CD4-positive, alpha-beta T cell treated with Interleukin-2 at 100 ng/mL for 4 hours (primary cell): ENCODE measurements at places on chromosomes 1 and 21.

GRCh38 chr1:8567146-8567545, 249.2 kb downstream of the SLC45A1 start:
- no peak for DNase-seq

DNA sequence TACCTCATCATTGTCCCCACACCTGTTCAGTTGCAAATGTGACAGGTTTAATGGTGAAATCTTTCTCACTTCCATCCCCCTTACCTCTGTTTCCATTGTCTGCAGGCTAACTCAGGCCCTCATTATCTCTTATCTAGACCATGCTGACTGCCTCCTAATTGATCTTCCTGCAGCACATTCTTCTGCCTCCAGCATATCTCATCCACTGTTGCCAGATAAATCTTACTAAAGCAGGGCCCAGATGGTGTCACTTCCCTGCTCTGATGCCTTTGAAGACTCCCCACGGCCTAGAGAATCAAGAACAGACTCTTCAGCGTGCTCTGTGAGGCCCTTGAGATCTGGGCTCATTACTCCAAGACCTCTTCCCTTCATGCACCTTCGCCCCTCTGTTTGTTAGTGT, 230.1 kb downstream of the DUSP10 start:
- no peak for DNase-seq

- DNase-seq, result no peak
Observed at GRCh38 chr21:43355266-43355924, 71.5 kb downstream of the SIK1 start.

- DNase-seq, result peak; percentile 54
Observed at GRCh38 chr1:226069811-226070489, 7.4 kb downstream of the H3-3A start.

DNA sequence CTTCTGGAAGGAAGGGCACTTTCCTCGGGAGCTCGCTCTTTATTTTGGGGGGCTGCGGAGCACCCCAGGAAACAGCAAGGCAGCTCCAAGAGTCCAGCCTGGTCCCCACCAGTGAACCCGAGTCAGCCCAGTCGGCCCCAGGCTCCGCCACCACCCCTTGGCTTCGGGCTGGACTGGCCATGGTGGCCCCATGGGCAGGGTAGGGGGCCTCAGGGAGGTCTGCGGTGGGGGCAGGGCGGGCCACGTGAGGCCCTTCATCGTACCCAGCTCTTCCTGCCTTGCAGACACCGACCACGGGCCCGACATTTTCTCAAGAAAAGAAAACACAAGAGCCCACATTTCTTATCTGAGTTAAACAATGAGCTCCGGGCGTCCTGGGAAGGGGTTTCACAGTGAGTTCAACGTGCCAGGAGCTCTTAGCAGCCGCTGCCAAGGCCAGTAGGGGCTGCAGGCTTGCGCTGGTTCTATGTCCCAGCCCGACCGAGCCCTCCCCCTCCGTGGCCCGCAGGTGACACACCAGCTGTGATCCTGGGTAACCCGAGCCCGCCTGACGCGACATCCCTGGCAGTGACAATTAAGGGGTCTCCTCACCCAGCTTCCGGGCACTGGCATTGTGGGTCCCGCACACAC, 66.2 kb downstream of the PRDM16 start:
- no peak for DNase-seq

GRCh38 chr1:154624746-154625643, 17.0 kb upstream of the ADAR start:
- DNase-seq, result no peak

DNA sequence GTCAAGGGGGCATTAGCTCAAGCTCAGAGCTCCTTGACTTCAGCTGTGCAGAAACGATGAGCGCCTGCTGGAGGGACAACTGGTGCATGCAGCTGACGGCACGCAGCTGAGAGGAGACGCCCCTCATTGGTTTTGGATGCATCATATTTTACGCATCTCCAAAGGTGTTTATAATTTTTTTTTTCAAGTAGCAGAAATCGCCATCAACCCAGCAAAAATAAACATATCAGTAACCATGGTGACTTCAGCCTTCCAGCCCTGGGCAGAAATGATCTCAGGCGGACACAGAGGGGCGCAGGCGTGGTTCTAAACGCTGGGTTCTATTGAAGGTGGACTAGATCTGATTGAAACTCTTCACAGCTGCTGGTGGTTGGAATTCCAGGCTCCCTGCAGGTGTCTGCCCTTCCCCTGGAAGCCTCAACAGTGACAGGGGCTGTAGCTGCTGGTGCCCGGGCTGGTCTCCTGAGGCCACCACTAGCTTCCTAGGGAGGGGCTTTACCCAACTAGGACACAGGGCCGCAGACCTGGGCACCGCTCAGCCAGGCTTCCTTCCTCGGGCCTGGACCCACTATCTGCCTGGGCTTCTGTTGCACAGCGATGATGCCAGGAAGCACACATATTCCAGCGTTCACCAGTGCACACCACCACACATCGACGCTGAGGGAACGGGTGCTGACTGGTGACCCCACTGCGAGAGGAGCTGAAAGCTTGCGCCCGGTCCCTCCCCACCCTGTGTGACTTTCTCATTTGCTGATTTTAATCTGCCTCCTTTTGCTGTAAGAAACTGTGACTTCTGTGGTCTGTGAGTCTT, 63.7 kb upstream of the ABCG1 start:
- DNase-seq, result no peak

DNA sequence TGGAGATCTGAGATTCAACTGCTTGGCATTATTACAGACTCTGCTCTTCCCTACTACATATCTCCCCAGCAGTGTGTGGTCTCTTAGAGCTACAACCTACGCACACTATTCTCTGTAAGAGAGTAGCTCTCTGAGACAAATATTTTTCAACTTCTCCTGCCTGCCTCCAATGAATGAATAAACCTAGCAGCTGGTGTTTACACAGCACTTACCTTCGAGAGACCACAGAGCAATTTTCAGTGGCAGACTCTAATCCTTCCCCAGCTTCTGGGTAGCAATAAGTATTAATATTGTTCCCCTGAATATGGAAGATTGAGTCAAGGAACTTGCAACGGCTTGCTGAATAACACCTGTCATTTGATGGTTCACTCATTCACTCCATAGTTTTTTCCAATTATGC, 350.9 kb upstream of the SPAG17 start:
- no peak for DNase-seq

GRCh38 chr1:153611356-153611755, 1.6 kb downstream of the S100A16 start:
- no peak for DNase-seq

DNA sequence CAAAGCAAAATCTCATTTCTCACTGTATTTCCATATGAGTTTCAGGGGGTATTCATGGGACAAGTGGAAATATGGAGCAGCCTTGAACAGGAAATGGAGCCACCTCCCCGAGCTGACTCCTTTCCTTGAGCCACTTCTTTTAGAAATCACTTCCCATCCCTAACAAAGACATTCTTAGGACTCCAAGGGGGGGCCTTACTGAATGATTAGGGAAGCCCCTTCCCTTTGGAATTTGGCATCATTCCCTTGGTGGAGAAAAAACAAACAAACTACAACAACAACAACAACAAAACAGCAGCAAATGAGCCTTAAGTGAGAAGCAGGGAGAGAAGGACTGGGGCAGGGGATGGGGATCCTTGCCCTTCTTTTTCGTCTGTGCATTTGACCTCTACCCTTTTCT, 278.3 kb downstream of the ZNF648 start:
- DNase-seq, result no peak

DNA sequence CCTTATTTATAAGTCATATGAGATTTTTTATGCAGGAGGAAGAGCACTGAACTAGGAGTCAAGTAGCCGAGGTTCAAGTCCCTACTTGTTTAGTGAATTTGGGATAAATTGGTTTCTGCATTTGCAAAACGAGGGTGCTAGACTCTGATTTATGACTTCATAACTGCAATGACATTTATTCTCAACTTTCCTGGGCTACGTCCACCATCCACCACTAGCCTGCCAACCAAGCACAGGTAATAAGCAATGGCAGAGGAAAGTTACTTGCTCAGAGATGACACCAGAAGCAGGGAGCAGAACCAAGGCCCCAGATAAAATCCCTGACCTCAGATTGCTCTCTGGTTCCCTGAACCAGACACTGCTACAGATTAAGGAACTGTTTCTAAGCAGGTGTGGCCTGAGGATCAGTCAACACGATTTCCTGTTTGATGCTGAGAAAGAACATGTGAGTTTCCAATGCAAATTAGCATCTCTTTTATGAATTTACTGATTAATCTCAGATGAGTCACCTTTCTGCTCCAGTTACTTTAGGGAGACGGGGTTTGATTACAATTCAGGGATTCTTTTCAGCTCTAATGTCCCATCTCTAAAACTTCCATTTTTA, 52.7 kb downstream of the PLPP3 start:
- DNase-seq, result no peak
